ENCODE measurements at places on chromosomes 7 and 10.

DNA sequence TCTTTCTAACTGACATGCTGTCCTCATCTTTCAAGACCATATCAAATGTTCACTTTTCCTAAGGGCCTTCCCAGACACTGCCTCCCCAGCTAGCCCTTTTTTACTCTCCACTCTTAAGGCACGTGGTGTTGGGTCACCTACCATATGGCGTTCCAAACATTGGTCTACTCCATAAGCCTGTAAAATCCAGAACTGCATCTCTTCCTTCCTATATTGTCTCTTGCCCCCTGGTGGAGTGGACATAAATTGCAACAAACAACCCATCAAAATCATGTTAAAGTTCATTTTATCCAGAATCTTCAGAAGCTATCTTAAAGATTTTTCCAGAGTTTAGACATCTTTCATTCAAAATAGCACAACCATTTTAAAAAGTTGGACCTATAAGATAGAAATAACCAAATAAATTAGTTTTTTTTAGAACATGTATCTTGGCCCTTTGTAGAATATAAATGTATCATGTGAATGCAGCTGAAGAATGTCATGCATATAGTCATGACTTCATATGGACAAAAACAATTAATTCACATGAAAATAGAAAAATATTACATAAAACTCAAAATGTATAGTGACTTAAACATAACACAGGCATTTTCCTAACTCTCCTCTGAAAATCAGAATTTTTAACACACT, 180.6 kb upstream of the CHRM2 start:
- no peak for DNase-seq

GRCh38 chr7:92880212-92881090, 44.1 kb upstream of the CDK6 start:
- DNase-seq = no peak

DNA sequence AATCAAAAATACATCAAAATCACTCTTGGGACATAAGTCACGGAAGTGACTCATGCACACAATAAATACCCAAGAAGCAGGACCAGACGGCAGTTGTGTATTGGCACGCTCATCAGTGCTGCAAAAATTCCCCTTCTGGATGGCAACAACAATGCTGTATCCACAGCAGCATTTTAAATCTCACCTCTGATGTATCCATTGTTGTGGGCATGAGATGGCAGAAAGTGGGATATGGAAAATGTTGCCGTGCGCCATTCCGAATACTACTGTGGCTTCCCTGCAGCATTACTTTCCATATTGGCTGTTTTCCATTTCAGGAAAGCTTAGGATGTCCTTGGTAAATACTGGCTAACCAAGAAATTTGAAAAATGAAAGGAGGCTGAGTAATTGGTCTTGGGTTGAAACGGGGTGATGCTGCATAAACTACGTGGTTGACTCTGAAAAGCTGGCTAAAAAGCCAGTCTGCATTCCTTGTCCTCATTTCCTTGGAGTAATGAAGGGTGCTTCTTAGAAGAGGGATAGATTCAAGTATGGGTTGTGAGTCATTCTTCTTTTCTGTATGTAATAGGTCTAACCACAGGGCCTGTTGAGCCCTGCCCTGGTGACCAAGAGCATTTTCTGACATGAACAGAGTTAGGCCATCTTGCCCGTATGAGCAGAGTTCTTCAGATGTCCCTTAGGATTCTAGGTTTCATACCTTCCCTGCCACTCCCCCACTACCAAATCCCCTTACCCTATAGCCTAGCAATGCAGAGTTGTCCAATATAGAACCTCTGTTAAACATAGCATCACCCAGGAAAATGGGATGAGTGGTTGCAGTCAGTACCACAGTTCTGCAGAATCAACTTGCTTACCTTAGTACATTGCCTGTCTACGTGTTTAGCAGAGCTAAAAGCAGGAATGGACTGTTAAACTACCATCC, 36.3 kb upstream of the TOMM7 start:
- no peak for DNase-seq

DNA sequence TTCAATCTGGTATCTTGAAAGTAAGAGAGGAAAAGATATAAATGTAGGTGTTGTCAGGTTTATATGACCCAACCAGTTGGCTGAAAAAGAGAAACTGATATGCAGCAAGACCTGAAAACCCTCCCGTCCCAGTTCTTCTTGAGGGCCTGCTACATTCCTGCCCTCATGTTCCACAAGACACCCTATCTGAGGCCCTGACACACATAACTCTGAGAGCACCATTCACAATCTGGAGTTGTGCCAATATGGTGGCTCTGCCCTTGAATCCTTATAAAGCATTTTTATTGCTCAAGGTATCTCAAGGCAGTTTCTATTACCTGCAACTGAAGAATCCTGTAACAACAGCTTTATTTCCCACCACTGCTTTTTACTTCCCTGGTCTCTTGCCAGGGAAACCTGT, 17.0 kb downstream of the XPNPEP1 start:
- no peak for DNase-seq

DNA sequence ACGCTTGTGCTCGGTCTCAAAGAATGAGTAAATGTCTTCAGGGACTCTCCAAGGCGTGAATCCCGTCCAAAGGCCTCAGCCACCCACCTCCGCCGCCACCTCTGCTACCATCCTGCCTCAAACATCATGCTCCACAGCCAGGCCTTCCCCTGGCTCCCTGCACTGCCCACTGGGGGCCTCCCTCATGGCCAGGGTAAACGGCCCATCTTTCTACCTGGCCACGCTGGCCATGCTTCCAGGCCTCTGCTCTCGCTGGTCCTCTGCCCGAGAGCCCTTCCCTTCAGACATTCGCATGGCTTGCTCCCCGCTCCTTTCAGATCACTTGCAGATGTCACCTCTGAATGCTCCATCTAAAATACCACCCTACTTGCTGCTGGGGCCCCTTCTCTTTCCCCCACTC, 40.2 kb downstream of the ZNF783 start:
- DNase-seq = no peak

DNA sequence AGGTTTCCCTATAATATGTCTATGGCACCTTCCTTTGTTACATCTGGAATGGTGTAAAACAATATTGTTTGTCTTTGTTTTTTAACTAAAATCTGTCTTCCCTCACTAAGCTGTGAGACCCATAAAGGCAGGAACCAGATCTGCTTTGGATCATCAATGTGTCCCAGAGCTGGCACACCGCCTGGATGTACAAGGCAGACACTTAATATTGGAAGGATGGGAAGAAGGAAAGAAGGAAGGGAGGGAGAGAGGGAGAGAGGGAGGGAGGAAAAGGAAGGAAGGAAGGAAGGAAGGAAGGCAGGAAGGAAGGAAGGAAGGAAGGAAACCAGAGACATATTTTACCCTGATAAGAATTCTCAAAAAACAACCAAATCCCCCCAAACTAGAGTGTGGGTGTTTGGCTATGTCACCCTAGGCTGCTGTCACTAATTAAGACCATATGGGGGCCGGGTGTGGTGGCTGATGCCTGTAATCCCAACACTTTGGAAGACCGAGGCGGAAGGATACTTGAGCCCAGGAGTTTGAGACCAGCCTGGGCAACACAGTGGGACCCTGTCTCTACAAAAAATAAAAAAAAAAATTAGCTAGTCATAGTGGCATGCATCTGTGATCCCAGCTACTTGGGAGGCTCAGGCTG, 59.6 kb downstream of the SH3PXD2A start:
- no peak for DNase-seq

GRCh38 chr10:120457431-120458172, 575 bp downstream of the PLPP4 start:
- no peak for DNase-seq

DNA sequence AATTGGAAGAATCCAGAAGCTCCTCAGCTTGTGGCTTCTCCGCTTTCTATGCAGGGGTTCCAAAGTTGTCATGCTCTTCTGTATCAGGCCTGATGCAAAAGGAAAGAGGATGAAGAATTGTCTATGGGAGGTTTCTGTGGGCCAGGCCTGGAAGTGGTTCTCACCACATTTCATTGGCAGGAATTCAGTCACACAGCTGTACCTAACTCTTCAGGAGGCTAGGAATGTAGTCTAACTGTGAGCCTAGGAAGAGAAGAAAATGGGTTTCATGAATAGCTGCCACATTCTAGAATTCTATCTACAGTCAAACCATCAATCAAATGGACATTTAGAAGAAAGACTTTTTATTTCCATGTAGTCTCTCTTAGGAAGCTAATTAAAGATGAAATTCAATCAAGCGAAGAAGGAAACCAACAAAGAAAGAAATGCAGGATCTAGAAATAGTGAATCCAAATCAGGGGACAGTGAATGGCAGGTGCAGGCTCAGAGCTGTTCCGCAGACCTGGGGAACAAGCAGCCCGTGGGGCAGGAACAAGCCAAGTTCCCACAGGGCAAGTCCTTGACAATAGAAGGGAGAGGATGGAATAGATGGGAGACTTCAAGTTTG, 25.4 kb upstream of the USP6NL start:
- no peak for DNase-seq

DNA sequence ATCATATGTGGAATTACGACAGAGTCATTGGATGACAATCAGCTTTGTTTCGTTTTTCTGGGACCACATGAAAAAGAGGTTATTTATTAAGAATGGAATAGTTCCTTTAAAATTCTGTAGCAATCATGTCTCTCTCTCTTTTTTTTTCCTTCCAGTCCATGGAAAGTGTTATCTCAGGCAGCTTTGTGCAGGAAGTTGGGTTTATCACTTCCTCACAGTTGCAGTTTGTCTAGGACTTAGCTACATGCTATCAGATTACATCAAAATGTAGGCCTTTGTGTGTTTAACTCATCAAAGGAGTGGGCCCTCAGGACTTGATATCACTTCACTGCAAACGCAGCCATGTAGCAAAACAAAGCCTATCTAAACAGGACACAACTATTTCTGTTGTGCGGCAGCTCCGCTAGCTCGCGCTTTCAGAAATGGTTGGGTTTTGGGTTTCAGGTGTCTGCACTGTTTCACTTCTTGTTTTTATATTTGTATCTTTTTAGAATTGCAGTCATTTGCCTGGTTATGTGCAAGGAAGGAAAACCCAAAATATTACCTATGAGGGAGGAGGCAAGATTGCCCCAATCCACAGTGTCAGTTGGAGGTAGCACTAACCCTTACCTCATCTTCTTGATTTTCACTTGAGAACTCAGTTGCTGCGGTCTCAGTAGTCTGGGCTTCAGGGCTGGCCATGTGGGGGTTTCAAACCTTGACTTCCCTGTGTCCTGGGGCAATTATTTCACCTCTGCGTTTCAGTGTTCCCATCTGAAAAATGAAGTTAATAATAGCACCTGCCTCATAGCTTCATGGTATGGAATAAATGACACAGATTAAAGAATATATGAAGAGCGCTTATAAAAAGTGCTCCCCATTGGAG, 66.7 kb downstream of the HHEX start:
- DNase-seq = no peak

DNA sequence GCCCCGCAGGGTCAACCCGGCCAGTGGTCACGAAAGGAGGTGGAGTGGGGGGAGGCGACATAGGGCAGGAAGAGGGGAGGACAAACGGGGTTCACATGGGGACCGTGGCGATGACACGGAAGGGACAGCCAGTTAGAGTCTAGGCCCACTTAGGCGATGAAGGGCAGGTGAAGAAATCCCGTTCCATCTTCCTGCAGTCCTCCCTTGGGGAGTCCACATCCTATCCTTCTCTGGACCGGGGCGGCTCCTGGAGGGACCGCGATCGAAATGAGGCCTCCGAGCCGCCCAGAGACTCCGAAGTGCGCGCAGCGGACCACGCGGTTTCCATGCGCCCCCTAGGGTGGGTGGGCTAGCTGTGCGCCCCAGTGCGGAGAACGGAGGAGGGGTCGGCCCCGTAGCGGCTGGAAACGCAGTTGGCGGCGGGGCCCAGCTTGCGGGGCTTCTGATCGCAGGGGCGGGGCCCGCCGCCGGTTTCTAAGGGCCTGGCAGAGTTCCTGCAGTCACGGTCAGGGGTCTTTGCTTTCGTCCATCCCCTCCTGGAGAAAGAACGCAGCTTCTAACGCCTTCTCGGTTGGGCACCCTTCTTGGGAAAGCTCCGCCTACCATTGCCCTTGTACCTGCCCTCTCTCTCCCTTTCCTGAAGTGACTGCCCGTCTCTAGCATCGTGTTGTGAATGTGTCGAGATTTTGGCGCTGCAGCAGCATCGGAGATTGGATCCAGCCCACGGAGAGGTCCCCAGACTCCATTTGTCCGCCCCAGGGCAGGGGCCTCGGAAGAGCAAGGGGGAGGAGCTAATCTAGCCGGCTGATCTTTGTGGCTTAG, 17.9 kb upstream of the TMEM225B start:
- DNase-seq = peak; percentile 87

GRCh38 chr10:92119340-92119739, 171.5 kb downstream of the CPEB3 start:
- DNase-seq = no peak

GRCh38 chr10:90967865-90968264, 47.0 kb upstream of the ANKRD1 start:
- DNase-seq = no peak

DNA sequence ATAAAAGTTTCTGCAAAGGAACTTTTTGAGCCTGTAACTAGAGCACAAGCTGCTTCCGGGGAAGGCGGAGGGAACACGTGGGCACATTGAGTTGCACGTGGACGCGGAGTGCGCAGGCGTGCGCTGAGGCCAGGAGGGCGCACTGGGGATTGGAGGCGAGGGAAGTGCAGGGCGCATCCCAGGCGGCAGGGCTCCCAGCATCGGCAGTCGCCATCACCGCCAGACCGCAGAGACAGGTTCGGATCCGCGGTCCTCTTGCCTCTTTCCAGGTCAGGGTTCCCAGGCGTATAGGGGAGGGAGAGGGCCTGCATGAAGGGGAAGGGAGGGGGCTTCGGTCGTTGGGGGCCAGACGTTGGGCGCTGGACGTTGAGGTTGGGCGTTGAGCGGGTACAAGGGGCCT, at the start of gene TDRD1:
TDRD1 (plus strand) TSS at position 206 of the 400 bp plus-strand sequence. CDS start 8,479 bp downstream, outside the sequence.
- DNase-seq = no peak

DNA sequence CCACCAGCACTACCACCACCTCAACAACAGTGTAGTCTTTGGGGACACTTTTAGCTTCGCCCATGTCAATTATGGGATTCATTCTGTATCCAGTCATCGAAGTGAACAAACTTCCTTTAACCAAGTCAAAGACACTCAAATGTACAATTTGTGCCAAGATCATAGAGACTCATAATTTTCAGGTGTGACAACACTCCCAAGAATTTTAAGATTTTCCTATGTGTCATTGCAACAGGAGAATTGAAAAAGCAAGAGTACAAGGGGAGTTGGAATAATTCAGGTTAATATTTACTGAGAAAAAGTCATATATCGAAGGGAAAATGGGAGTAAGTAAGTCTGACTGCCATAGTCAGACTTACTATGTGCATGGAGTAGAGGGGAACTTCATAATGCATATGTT, 26.2 kb downstream of the PON1 start:
- DNase-seq = no peak

- no peak for DNase-seq
Observed at GRCh38 chr7:52309631-52310030, 725.8 kb upstream of the POM121L12 start.

DNA sequence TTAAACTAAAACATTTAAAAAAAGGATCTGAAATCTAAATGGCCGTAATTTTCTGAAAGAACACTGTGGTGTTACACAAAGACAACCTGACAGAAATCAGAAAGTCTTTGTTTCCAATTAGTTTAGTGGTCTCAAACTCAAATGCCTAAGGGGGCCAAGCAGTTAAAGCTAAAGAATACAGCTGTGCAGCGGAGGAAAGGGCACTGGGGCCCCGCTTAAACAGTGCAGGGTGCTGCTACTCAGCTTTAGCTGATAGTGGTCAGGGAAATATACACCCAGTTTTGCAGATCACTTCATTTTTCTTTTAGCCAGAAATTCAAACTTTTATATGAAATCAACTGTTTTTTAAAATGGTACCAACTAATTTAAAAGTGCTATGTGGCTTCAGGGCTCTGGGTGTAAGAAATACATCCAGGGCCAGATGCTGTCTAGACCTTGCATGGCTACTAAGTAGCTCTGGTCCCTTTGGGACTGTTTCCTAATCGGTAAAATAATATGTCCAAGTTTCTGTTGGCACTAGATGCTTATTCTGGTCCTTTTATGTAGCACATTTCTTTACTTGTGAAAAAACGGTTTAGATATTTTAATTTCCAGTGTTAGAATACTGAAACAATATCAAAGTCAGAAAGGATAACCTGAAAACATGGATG, 161.8 kb upstream of the LAMB4 start:
- DNase-seq = no peak

Measured in glutamatergic neuron (in vitro differentiated cells).